ENCODE measurements at places on chromosomes 7 and 10.
A peak's percentile ranks its signal among the peaks of the same experiment; 100 is the strongest.

DNA sequence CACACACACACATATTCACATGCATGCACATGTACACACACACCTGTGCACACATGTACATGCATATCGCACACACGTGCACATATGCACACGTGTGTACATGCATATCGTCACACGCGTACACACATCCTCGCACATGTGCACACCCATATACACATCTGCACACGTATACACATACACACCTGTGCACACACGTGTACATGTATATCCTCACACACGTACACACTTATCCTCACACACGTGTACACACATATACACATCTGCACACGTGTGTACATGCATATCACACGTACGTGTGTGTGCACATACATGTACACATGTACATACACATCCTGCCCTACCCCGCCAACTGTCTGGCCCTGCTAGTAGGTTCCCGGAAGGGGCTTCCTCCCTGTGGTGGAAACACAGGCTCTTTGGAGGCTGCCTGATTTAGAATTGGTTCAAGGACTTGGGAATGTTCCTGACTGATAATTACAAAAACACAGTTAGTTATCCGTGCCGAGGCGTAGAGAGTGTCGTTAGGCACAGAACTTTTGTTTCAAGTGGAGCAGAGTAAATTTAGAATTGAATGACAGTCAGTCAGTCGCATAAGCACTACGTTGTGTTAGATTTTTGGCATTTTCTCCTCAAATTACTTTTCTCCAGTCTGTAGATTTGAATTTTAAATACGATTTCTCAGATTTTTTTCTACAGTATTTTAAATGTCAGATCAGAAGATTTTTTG is 18.5 kb upstream of the PRKAR1B start:
- DNase-seq: no peak

GRCh38 chr10:94287336-94287735 is 75.4 kb downstream of the NOC3L start:
- no peak for DNase-seq

GRCh38 chr10:123149568-123150270 is 1.8 kb downstream of the HMX2 start:
- DNase-seq: peak; percentile 44

DNA sequence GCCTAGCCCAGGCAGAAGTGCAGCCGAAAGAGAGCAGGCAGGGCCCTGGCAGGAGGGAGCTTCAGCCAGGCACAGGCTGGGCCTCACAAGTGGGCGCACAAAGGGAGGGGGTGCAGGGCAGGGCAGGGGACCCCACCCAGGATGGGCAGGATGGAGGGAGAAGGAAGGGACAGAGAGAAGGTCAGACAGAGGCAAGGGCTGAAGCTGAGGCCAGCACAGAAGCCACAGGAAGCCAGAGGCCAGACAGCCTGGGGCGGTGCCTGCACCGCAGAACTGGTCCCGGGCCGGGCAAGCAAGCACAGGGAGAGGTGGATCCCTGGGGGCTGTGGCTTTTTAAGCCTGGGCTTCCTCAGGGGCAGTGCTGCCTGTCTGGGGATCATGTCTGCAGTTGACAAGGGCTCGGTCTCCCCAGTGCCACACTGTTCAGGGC is 16.7 kb downstream of the NOS3 start:
- no peak for DNase-seq

GRCh38 chr7:69364813-69365643 is 233.2 kb upstream of the AUTS2 start:
- no peak for DNase-seq

- DNase-seq: no peak
Measured at GRCh38 chr10:88896372-88896993, 16.4 kb downstream of the STAMBPL1 start.
